Activated effector memory CD4-positive, alpha-beta T cell treated with Interleukin-2 at 50 U/mL for 16 hours (primary cell): ENCODE measurements at places on chromosomes 7 and 10.

DNA sequence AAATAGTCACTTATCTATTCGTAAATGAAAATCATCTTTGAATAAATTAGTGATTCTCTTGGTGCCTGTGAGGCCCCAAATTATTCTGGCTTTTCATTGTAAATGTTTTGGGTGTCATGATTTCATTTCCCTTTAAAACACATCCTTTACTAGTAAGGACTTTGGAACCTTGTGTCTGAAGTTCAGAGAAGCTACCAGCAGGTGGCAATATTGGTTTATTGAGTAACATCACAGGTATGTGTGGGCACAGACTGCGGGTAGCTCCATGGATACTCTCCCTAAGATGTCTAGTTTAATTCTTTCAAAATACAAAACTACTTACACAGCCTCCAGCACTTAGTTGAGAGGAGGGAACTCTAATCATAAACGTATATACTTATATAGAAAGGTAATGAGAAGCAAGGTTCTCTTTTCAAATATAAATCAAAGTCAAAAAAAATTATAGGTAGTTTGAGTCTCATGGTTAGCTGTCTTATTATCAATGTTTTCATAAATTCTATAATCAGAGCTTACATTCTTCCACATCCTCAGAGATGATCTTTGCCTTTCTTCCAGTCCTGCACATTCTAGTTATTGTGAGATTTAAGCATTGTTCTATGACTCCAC, 449.6 kb downstream of the GRM8 start:
- no peak for DNase-seq

- peak; percentile 71 for DNase-seq
Observed at GRCh38 chr10:72086466-72087391, 1.6 kb downstream of the SPOCK2 start.

- DNase-seq: no peak
Observed at GRCh38 chr10:1434912-1435692, 302.2 kb downstream of the ADARB2 start.

DNA sequence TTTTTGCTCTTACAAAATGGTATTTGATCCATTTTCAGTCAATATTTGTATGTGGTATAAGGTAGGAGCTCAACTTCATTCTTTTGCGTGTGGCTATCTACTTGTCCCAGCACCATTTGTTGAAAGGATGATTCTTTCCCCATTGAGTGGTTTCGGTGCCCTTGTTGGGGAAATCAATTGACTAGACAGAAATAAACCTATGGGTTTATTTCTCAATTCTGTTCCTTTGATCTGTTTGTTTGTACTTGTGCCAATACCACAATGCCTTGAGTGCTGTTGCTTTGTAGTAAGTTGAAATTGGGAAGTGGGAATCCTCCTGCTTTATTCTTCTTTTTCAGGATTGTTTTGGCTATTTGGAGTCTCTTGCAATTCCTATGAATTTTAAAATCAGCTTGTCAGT, 41.0 kb downstream of the SNX10 start:
- DNase-seq: no peak

DNA sequence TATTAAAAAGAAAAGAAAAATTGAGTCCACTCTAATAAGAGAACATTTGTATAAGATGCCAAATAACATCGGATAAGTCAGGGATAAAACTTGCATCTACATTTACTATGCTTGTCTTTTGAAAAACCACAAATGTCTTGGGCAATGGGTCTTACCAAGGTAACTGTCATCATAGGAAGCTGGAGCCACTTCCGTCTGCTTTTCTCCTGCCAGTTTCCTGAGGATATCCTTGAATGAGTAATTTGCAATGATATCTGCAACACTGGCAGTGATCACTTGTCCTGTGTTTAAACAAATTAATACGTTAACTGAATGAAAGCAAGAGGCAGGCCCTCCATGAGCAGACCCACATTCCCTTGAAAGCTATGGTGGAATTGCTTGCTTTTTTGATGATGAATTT, 47.3 kb downstream of the ITGA8 start:
- no peak for DNase-seq

GRCh38 chr10:116403740-116404250, 23.9 kb upstream of the PNLIPRP3 start:
- DNase-seq: no peak

GRCh38 chr10:23457632-23458417, 18.9 kb downstream of the OTUD1 start:
- no peak for DNase-seq

DNA sequence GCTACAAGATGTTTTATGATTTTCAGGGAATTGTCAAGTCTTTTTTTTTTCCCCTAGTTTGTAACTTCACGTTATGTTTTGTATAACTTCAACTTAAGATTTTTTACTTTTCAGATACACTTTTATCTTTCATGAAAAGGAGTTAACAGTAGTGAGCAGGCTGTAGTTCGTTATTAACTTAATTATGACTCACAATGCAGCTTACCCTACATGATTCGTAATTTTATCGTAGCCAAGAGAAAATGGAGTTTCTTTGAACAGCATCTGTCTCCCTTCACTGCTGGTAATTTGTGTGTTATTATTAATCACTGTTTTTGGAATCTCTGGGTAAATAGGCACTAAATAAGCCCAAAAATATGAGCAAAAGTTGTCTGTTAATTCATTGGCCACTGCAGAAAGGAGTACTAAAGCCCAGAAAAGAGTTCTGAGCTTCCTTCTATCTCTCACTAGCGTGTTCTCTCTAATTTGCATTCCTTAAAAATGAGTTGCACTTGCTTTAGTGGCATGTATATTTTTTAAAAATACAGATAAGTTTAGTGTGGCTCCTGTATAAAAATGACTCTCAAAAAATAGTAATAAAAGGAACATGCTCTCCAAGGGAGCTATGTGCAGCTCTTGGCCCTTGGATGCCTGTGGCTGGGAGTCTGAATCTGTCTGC, 36.1 kb downstream of the RALA start:
- no peak for DNase-seq

DNA sequence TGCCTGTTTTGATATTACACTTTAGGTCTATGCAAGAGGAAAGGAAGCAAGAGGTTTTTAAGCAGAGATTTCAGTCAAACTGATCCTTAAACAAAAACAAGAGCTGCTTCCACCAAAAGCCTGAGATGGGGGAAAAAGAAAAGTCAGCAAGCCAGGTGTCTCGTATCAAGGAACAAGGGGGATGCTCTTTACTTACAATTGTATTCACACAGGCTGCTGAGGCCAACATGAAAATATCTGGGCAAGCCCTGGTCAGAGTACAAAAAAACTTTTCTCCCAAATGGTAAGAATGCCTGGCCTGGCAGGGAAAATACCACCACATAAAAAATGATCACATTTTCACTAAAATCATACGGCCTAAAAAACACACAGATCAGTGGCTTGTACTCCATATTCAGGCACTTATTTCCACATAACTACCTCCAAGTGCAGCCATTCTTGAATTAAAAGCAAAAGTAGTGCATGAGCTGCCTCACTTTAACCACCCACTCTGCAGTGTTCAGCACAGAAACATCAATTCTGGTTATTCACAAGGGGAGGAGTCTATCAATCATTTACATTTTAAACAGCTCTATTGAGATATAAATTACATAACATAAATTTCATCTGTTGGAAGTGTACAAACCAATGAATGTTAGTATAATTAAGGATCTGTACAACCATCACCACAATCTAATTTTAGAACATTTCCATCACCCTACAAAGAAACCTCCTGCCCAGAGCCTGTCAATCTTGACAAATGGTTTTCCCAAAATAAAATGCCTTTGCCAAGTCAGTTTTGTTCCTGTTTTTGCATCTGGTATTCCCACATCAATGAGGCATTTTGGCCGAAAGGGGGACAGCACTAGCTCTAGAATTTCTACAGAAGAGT, 70.2 kb downstream of the GRB10 start:
- no peak for DNase-seq

- no peak for DNase-seq
Observed at GRCh38 chr10:125761961-125762360, 13.7 kb downstream of the MMP21 start.

- DNase-seq: no peak
Observed at GRCh38 chr7:26038201-26038990, 113.6 kb upstream of the NFE2L3 start.

GRCh38 chr7:30348083-30348560, 63.7 kb downstream of the ZNRF2 start:
- peak; percentile 35 for DNase-seq
